ENCODE measurements at places on chromosomes 11 and 22. TPM values are rescaled to one million over a fixed set of nuclear protein-coding genes. Genes with fewer than 3 reads are reported as not detected.

DNA sequence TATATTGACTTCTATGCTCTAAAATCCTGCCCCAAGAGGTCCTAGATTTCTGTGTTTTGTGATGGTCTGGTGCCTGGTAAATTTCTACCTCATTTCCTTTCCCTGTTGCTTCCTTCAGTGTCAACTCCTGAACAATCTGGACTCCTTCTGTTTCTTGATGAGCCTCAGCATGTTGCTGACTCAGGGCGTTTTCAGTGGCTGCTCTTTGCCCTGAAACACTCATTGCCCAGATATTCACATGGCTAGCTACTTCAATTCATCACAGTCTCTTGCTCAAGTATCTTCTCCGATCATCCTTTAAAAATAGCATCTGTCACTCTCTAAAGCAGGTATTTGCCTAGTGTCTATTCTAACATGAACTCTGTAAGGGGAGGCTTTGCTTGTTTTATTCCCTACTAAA lies 526.3 kb upstream of the RAG2 start:
- H3K27ac ChIP-seq = no peak overlapping the region
- DNase-seq = no peak
- H3K36me3 ChIP-seq = no peaks in the 10 kb centered on the region
- no peaks in the 10 kb centered on the region for H3K27me3 ChIP-seq
- no peaks in the 10 kb centered on the region for H3K4me1 ChIP-seq

DNA sequence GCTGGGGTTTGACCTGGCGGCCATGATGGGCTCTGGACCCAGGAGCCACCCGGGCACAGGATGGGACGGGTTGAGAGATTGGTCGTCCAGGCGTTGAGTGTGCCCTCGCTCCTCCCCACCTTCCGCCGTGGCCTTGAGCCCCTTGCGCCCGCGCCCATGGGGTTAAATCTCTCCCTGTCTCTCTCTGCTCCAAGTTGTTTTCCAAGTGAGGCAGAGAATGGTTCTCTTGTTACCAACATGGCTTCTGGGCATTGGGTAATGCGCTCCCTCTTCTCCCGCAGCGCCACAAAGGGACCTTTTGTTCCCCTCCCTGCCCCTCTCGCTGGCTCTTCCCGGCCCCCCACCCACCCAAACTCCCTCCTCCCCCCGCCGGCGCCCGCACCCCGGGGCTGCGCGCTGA lies 18.8 kb upstream of the PICK1 start:
- H3K27ac ChIP-seq = no peak overlapping the region
- DNase-seq = no peak
- no peaks in the 10 kb centered on the region for H3K36me3 ChIP-seq
- no peaks in the 10 kb centered on the region for H3K27me3 ChIP-seq
- H3K4me1 ChIP-seq = peaks cover 13% of the 10 kb centered on the region

DNA sequence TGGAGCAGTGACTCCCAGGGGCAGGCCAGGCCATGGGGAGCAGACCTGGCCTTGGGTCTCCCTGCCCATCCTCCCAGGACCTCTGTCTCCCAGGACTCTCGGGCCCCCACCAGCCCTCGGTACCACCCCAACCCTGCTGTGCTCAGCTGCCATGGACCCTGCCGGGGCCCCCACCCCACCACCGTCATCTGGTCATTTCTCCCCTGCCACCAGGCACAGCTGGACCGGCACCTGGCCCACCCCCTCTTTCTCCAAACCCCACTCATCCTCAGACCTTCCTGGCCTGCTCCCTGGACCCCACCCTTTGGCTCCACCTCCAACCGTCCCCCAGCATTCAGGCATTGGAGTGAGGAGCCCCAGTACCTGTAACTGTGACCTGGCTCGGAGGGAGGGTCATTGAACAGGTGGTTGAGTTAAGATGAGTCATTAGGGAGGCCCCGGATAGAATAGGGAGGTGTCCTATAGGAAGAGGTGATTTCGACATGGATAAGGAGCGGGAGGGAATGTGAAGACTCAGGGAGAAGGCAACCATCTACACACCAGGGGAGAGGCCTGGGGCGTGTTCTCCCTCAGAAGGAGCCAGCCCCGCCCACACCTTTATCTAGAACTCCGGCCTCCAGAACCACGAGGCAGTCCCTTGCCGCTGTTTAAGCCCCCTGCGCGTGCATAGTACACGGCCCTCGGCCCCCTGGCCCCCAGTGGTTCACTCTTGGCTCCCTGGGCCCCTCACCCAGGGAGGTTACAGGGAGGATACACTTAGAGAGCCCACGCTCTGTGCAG lies 1395.9 kb downstream of the BRD1 start:
- H3K4me3 ChIP-seq = no peak overlapping the region
- H3K27ac ChIP-seq = no peak overlapping the region
- no peaks in the 10 kb centered on the region for H3K4me1 ChIP-seq
- no peaks in the 10 kb centered on the region for H3K36me3 ChIP-seq
- H3K27me3 ChIP-seq = no peaks in the 10 kb centered on the region
- peak; percentile 58 for DNase-seq

- no peak overlapping the region for H3K27ac ChIP-seq
- no peaks in the 10 kb centered on the region for H3K27me3 ChIP-seq
- H3K36me3 ChIP-seq = no peaks in the 10 kb centered on the region
Measured at GRCh38 chr11:134365011-134365925, 33.5 kb downstream of the GLB1L2 start.

- H3K27ac ChIP-seq = no peak overlapping the region
- H3K27me3 ChIP-seq = peaks cover 17% of the 10 kb centered on the region
- peaks cover 15% of the 10 kb centered on the region for H3K4me1 ChIP-seq
- no peaks in the 10 kb centered on the region for H3K36me3 ChIP-seq
- peak; percentile 77 for DNase-seq
Measured at GRCh38 chr11:64286801-64287159, 1.1 kb downstream of the GPR137 start.

DNA sequence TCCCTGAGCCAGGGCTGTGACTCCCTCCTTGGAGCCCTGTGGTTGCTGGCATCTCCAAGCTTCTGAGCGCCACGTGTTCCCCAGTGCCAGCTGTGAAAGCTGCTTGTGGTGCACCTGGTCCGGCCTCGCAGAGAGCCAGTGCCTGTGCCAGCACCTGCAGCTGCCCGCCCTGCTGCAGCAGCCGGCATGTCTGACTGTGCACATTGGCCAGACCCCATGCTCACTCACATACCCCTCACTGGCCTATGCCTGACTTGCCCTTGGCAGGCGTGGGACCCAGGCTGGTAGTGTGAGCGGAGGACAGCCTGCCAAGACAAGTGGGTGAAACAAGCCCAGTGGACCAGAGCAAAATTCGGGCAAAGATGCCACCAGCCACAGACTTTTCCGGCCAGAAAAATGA lies 9.8 kb downstream of the MRPL48 start:
- H3K4me1 ChIP-seq = no peaks in the 10 kb centered on the region
- no peak overlapping the region for H3K27ac ChIP-seq
- H3K36me3 ChIP-seq = peaks cover 10% of the 10 kb centered on the region
- no peak overlapping the region for H3K4me3 ChIP-seq
- no peak for DNase-seq
- H3K27me3 ChIP-seq = no peaks in the 10 kb centered on the region

DNA sequence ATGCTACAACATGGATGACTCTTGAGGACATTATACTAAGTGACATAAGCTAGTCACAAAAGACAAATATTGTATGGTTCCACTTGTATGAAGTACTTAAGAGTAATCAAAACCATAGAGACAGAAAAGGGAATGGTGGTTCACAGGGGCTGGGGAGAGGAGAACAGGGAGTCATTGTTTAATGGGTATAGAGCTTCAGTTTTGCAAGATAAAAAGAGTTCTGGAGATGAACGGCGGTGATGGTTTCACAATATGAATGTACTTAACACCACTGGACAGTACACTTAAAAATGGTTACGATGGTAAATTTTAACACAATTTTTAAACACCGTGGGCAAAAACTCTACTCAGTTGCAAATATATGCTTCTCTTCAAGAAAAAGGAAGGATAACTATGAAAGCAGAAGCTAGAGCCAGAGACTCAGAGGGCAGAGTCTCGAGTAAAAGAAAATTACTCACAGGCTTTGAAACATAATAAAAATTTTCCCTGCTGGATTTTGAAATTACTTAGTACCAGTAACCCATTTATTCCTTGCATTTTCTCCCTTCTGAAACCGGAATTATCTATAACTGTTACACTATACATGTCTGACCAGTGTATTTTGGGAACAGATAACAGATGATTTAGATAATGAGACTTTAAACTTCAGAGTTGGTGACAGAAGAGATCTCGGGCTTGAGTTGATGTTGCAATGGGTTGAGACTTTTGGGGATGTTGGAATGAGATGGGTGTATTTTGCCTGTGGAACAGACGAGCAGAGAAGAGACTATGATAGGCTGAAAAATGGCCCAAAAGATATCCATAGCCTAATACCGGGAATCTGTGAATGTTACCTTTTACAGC lies 15.0 kb downstream of the MRTFA start:
- no peaks in the 10 kb centered on the region for H3K27me3 ChIP-seq
- no peak for DNase-seq

GRCh38 chr11:129608711-129609110 lies 206.9 kb upstream of the TMEM45B start:
- H3K27ac ChIP-seq = no peak overlapping the region
- DNase-seq = no peak
- H3K27me3 ChIP-seq = no peaks in the 10 kb centered on the region
- H3K36me3 ChIP-seq = no peaks in the 10 kb centered on the region
- no peaks in the 10 kb centered on the region for H3K4me1 ChIP-seq

DNA sequence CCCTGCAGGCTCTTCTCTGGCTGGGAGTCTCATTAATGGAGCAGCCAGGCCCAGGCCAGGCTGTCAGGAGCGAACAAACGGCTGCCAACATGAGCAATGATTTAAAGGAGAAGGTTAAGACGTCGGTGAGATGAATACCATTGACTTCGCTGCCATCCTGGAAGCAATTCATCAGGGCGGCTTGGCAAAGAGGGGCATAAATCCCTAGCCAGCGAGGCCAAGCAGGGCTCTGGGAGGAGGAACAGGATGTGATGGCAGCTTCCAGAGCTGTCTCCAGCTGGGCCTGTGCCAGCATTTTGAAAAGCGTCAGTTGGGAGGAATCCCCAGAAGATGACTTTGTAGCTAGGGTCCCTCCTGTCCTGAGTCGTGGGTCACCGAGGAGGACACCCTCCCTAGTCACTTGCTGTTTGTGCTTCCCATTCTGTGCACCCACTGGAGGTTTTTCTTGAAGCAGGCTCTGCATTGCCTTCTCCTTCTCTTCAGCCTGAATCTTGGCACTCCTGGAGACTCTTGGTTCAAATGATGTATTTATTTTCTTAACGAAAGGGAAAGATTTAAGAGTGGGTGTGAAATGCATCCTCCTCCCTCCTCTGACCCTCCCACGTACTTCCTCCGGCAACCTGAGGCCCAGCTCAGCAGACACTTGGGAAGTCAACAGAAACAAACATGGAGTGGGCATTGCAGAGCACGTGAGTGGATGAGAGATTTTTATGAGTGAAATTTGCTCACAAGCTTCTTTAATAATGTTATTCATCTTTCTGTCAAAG lies 476.3 kb upstream of the CADM1 start:
- no peaks in the 10 kb centered on the region for H3K4me1 ChIP-seq
- no peaks in the 10 kb centered on the region for H3K36me3 ChIP-seq
- H3K27me3 ChIP-seq = no peaks in the 10 kb centered on the region

- no peak for DNase-seq
- no peak overlapping the region for H3K4me3 ChIP-seq
- no peak overlapping the region for H3K27ac ChIP-seq
- no peaks in the 10 kb centered on the region for H3K27me3 ChIP-seq
Measured at GRCh38 chr11:123671534-123671933, 17.1 kb upstream of the SCN3B start.

GRCh38 chr22:40855071-40855978 lies 1.1 kb downstream of the ST13 start:
- peaks cover 88% of the 10 kb centered on the region for H3K4me1 ChIP-seq
- peak overlapping the region; percentile 97 for H3K27ac ChIP-seq
- H3K4me3 ChIP-seq = peak overlapping the region; percentile 87

DNA sequence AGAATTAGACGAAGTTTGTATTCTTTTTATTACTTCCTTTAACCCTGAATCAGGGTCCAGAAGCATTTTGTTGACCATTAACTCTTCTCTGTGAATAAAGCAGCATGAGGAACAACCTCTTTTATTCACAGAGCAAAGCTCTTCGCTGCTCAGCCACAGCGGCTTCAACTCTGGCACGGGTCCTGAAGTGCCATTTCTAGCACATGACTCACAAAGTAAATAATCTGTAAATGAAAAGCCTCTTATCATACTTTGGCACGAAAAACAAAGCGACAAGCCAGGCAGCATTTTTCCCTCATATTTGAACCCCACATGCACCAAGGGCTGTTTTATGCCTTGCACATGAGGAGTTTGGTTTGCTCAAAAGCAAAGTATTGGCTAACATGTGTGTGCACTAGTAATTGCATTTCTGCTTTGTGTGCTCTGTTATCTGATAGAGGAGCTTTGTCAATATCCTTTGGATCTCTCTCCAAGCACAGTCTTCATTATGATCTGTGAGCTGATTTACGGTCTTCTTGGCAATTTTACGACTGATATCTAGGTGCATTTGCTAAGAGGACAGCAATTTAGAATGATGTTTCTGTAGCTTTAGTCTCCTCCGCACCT lies 33.0 kb upstream of the APOBEC3A start:
- no peak overlapping the region for H3K27ac ChIP-seq
- no peaks in the 10 kb centered on the region for H3K36me3 ChIP-seq
- H3K27me3 ChIP-seq = no peaks in the 10 kb centered on the region
- H3K4me1 ChIP-seq = peaks cover 30% of the 10 kb centered on the region

DNA sequence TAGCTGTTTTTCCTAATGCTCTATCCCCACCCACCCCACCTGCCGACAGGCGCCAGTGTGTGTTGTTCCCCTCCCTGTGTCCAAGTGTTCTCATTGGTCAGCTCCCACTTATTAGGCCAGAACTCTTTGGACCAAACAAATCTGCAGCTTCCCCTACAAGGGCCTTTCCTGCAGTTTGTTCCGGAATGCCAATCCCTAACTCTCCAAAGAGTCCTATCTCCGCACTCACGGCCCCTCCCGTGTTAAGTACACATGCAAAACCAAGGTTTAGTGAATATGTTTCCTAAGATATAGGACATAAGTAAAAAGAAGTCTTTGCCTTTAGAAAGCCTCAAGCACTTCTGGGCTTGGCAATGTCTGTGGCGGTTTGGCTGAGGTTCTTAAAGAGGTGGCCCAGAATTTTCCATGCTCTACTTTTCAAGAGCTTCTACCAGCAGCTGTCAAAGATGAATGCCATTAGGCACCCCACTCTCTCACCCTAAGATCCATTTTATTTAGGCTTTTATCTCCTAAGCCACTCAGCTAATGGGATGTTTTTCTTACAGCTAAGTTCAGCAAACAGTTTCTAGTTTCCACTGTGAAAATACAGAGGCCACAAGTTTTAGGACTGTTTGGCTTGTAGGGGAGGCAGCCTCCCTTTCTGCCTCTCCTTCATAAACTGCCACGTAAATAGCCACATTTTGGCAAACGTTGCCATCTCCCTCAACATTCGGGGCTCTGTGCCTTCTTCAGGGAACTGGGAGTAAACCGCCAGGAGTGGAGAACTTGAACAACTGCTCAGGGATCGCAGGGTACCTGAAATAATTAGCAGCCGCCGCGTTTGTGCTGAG lies 1.6 kb downstream of the CD59 start:
- peak overlapping the region; percentile 89 for H3K27ac ChIP-seq
- no peaks in the 10 kb centered on the region for H3K36me3 ChIP-seq
- H3K4me1 ChIP-seq = peaks cover 73% of the 10 kb centered on the region
- H3K27me3 ChIP-seq = no peaks in the 10 kb centered on the region
- no peak for DNase-seq

GRCh38 chr11:6817694-6818093 lies 18.2 kb upstream of the OR6A2 start:
- no peak overlapping the region for H3K4me3 ChIP-seq
- no peak overlapping the region for H3K27ac ChIP-seq
- no peaks in the 10 kb centered on the region for H3K4me1 ChIP-seq
- H3K27me3 ChIP-seq = peaks cover 11% of the 10 kb centered on the region
- no peak for DNase-seq

ZDHHC5 gene
- 51.2 TPM for total RNA-seq

SHANK3 gene
- total RNA-seq = 83.5 TPM

LPXN gene
- total RNA-seq = 83.7 TPM

RGL4 gene
- 12.4 TPM for total RNA-seq
